ENCODE measurements at places on chromosomes 11 and 22.
A peak's percentile ranks its signal among the peaks of the same experiment; 100 is the strongest.

DNA sequence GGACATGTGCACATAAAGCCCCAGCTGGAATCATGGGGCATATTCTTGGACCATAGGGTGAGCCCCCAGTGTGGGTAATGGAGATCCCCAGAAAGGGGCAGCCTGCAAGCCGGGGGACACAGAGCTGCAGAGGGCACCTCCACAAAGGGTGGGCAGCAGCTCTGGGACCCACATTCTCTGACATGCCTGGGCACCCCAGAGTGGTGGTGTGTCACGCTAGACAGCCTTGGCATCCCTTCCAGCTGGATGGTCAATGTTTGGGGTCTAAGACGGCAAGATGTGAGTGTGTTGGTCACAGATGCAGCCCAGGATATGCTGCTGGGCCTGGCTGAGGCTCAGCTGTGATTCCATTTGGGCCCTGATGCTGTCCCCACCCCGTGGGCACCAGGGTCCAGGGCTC, 9.7 kb downstream of the ADORA2A start:
- DNase-seq, result no peak

GRCh38 chr11:126090452-126090851, 27.8 kb upstream of the CDON start:
- DNase-seq, result no peak

GRCh38 chr22:22180738-22181285, 63.8 kb upstream of the VPREB1 start:
- DNase-seq, result no peak

GRCh38 chr22:39936523-39937145, 23.6 kb upstream of the TMA7B start:
- no peak for DNase-seq

- no peak for DNase-seq
Observed at GRCh38 chr11:10502065-10502680, 38.8 kb downstream of the RNF141 start.

- no peak for DNase-seq
Observed at GRCh38 chr22:30423301-30423958, 2.1 kb upstream of the MTFP1 start.

- no peak for DNase-seq
Observed at GRCh38 chr11:46356924-46357482, 9.7 kb downstream of the DGKZ start.

DNA sequence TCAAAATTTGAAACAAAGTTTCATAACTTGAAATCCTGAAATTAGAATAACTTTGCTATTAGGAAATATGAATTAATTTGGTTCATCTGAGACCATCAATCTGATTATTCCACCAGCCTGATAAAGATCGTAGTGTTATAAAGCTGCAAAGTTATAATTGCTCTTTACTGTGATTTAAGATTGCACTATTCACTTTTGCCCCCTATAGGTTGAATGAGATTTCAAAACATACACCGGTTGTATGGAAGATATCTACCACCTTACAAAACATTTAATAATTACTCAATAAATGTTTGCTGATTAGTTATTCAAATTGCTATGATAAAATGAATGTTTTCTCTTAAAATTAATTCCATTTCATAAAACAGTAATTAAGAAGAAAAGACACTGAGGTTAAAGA, 26.1 kb downstream of the APIP start:
- DNase-seq, result no peak

- no peak for DNase-seq
Observed at GRCh38 chr11:1706634-1707400, 9.8 kb downstream of the KRTAP5-6 start.

GRCh38 chr22:46584081-46584921, 35.9 kb upstream of the GRAMD4 start:
- no peak for DNase-seq

DNA sequence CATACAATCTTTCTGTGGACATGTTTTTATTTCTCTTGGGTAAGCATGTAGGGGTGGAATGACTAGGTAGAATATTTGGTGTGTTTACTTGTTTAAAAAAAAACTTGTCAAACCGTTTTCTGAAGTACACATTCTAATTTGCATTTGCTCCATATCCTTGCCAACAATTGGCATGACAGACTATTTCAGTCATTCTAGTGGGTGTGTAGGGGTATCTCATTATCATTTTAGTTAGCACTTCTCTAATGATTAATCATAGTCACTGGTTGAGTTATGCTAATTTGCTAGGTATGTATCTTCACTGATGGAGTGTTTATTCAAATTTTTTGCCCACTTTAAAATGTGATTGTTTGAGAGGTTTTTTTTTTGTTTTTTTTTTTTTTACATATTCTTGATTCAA, 64.3 kb downstream of the C11orf65 start:
- no peak for DNase-seq

DNA sequence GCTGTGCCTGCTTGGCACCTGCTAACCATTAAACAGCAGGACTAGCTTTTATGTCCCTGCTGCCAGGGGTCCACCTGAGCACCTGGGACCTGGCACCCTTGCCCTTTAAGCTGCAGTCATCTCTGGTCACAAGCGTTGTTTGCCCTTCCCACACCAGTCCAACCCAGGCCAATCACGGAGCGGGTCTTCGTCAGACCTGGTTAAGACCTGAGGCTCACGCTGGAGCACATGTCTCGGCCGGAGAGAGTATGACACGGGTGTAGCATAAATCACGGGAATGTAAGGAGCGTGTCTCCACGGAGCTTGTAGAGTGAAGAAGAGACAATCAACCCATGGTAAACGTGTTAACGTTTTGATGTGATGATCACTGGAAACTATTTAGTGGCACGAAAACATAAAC, 847.3 kb downstream of the BRD1 start:
- DNase-seq, result no peak

DNA sequence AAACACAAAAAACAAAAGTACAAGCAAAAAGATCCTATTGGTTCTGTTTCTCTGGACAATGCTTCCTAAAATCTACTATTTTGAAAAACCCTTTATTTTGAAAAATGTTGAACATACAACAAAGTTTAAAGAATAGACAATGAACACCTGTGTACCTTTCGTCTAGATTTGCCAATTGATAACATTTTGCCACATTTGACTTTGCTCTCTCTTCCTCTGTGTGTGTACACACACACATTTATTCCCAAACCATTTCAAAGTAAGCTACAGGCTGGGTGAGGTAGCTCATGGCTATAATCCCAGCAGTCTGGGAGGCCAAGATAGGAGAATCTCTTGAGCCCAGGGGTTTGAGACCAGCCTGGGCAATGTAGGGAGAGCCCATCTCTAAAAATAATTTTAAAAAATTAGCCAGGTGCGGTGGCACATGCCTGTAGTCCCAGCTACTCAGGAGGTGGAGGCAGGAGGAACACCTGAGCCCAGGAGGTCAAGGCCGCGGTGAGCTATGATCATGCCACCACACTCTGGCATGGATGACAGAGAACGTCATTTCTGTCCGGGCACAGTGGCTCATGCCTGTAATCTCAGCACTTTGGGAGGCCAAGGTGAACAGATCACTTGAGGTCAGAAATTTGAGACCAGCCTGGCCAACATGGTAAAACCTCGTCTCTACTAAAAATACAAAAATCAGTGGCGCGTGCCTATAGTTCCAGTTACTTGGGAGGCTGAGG, 5.3 kb upstream of the PSMC3 start:
- DNase-seq, result no peak

GRCh38 chr11:29063630-29064361, 953.0 kb downstream of the KCNA4 start:
- no peak for DNase-seq

DNA sequence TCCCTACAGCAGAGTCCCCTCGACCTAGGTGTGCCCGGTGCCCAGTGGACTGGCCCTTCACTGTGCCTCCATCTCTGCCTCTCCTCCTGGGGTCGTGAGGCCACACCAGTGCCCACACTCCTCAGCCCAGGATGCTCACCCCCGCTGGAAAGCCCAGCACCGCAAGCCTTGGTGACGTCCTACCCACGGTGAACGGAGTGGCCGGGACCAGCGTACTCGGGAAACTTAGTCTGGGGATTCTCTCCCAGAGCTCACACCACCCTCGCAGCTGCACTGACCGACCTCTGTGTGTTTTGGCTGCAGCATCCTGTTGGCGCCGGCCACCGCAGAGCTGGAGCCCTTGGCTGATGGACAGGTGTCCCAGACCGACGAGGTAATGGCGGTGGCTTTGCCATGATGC, 35.5 kb upstream of the KRTAP5-7 start:
- DNase-seq, result no peak

DNA sequence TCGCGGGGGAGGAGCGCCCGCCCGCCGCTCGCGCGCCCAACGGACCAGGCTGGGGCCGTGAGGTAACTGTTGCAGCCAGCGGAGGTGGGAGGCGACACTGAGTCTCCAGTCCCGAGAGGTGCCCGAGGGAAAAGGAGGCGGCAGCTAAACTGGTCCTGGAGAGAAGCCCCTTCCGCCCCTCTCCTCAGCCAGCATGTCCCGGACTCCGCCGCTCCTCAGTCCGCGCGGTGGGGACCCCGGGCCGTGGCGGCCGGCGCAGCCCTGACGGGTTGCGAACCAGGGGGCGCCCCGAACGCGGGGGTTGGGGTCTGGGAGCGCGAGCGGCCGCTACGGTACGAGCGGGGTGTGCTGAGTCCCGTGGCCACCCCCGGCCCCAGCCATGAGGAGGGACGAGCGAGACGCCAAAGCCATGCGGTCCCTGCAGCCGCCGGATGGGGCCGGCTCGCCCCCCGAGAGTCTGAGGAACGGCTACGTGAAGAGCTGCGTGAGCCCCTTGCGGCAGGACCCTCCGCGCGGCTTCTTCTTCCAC, at the start of gene PDE3B:
Gene PDE3B (plus strand): TSS at position 108 of the 529 bp plus-strand sequence. CDS start 272 bp downstream, at position 380.
- peak; percentile 29 for DNase-seq

GRCh38 chr11:134282121-134283045, 6.2 kb downstream of the GLB1L3 start:
- no peak for DNase-seq

DNA sequence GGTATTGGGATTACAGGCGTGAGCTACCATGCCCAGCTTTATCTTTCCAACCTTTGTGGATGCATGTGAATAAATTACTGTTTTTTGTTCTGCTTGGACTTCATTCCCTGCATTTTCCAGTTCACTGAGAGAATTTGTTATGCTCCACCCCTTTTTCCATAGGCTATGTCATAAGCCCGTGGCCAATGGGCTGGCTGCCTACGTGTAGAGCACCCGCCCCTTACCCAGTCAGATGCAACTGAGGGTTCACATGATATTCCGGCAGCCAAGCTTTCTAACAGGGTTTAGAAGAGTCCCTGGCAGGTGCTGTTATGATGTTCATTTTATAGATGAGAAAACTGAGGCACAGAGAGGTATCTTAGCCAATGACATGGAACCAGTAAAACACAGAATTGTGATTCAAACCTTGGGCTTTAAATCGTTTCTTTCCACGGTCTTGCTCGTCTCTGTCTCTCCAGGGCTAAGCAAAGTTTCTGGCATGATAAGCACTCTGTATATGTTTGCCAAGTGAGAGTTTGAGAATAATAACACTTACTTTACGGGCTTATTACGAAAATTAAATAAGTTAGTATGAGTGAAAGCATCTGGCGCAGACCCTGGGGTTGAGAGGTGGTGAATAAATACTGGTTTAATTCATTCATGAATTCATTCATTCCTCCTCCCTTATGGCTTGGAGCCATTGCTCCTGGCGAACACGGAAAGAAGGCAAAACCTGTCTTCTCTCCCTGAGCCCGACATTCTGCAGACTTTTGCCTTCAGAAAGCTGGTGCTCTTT, 42.4 kb upstream of the RASD2 start:
- no peak for DNase-seq

GRCh38 chr22:50357222-50357621, 14.1 kb downstream of the PPP6R2 start:
- no peak for DNase-seq

- DNase-seq, result no peak
Observed at GRCh38 chr11:111730871-111731591, 35.2 kb downstream of the PPP2R1B start.

DNA sequence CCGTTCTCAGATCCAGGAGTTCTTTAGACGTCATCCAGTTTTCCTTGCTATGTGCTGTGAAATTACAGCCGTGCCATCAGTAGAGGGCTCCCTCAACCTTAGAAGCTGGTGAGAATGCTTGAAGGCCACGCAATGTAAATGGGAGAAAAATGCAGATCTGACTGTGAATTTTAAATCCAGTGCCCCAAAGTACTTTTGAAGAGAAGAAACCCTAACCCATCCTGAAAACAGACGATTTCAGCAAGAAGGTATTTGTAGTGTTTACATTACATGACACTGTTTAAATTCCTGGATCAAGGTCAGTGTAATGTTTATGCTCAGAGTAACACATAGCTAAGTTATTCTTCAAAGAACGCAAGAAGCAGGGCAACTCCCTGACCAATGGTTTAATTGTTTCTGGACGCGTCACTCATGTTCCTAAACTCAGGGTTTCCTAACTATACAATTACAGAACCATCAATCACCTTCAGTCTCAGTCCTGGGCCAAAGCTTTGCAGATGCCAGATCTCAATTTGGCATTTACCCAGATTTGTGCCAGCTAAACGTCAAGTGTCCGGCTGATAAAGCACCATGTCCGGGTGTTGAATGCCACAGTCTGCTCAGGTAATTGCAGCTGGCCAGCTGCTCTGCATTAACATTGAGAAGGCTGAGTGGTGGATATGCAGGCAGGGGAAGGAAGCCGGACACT, 38.2 kb downstream of the ADAMTS8 start:
- peak; percentile 71 for DNase-seq

DNA sequence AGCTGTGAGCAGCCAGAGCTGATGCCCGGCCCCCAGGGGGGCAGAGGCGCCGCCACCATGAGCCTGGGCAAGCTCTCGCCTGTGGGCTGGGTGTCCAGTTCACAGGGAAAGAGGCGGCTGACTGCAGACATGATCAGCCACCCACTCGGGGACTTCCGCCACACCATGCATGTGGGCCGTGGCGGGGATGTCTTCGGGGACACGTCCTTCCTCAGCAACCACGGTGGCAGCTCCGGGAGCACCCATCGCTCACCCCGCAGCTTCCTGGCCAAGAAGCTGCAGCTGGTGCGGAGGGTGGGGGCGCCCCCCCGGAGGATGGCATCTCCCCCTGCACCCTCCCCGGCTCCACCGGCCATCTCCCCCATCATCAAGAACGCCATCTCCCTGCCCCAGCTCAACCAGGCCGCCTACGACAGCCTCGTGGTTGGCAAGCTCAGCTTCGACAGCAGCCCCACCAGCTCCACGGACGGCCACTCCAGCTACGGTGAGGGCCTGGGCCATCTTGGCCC, 6.1 kb downstream of the CDC42EP1 start:
- no peak for DNase-seq

GRCh38 chr11:59767225-59767611, 12.0 kb downstream of the STX3 start:
- no peak for DNase-seq

DNA sequence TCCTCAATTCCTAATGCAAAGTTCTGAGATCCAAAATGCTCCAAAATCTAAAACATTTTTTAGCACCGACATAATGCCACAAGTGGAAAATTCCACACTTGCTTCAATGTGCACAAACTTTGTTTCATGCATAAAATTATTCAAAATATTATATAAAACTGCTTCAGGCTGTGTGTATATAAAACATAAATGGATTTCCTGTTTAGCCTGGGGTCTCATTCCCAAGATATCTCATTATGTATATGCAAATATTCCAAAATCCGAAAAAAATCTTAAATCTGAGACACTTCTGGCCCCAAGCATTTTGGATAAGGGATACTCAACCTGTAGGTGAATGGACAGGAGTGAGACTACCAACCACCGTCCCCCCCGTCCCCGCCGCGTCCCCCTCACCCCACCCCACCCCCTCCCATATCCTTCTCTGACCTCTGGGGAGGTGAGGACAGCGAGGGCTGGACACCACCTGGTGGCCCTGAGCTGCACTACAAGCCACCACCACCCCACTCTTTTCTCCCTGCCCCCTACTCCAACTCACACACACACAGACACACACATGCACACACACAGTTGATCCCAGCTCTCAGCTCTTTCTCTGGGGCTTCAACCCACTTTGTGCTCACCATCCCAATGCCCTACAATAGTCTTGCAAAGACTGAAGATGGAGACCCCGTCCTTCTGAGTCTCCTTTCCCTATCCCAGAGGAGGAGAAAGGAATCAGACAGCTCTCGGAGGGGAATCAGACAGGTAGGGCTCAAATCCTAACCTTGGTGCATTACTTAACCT, 101.0 kb downstream of the PDE2A start:
- peak; percentile 73 for DNase-seq

Data from hepatic stellate cell (primary cell).